ENCODE measurements at places on chromosomes 7 and 10.
A peak's percentile ranks its signal among the peaks of the same experiment; 100 is the strongest.

GRCh38 chr10:30742471-30742870 lies 112.9 kb upstream of the LYZL2 start:
- no peak for DNase-seq

GRCh38 chr10:79084012-79084971 lies 15.5 kb downstream of the ZMIZ1 start:
- peak; percentile 17 for DNase-seq

GRCh38 chr10:132443983-132444876 lies 47.2 kb downstream of the PWWP2B start:
- DNase-seq, result no peak

GRCh38 chr10:104259999-104260774 lies 5.5 kb downstream of the GSTO1 start:
- DNase-seq, result no peak

- DNase-seq, result no peak
Observed at GRCh38 chr7:101527844-101528667, 101.0 kb downstream of the MYL10 start.

DNA sequence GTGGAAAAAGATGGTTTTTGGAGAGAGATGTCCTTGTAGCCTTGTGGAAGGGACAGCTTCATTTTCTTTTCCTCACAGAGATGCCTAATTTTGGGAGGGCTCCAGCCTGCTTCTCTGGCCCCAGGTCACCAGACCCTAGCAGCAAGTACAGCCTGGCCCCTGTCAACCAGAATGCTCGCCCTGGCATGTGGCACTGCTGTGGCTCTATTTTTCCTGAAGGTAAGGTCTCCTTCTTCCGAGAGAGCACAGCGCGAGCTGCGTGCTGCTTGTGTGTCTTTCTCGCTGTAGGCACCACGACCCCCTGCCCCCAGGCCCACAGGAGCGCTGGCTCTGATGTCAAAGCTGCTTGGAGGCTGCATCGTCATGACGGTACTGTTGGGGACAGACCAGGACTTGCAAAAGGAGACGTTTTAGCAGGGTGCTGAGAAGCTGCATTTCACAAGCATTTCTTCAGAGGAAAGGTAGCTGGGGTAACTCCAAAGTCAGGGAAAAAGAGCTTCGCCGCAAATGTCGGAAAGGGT lies 58.7 kb downstream of the CLEC2L start:
- no peak for DNase-seq

DNA sequence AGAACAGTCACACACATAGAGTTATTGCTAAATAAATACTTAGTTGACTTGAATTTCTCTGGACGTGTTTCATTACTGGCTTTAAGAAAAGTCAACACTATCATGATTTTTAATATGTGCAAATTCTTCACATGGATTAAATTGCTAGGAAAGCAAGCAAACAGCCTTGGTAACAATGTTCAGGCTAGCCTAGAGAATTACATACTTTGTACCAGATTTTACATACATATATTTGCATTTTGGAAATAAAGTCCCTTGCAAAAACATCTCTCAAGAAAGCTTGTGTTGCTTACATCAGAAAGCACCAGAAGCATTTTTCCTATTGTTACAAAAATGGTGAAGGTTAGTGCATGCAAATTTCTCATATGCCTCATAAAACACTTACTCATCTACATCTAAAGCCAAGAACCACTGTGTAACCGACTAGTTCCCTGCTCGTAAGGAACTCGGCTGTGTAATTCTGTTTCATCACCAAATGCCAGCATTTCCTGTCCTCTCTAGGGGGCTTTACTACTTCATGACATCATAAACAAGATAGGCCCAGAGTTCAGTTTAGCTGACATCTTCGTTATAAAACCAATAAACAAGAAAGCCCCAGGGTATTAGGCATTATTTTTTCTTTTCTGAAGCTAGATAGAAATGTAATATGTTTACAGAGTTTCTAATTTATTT lies 87.8 kb downstream of the CFAP58 start:
- no peak for DNase-seq

DNA sequence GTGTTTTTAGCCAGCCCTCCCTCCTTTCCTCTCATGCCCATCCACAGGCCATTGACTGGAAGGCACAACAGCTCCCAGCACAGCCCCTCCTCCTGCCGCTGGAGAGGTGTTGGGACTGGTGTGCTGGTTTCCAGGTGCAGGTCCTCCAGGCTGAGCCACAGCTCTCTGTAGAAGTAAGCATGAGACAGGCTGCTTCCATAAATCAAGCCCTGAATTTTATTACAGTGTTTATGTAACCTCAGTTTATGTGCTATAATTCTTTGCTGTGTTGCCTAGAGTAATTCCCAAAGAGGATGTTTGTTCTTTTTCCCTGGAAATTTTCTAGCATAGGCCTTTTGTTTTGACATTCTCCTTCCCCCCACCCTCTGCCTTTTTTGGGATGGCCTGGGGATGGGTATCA lies 445.8 kb downstream of the AUTS2 start:
- DNase-seq, result no peak

DNA sequence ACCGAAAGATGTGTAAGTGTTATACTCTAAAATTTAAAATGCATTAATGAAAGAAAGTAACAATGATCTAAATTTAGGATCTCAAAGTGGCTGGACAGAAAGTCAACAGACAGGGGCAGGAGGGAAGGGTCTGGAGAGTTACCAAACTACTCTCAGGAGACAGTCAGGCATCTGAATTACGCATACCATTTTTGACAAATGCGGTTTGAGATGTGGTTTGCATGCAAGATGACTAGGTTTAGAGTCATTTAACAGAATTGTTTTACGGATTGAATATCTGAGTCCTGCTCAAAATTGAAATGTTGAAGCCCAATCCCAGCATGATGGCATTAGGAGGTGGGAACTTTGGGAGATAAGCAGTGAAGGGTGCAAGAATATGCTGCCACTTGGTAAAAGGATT lies 314.1 kb downstream of the WDR11 start:
- no peak for DNase-seq

GRCh38 chr7:138233189-138233588 lies 156.9 kb downstream of the AKR1D1 start:
- no peak for DNase-seq

Measured in NCI-H1105 (cell line).